Activated T-cell treated with anti-CD3 and anti-CD28 coated beads, Interleukin-2, amount 50 U/mL, for 72 hours (primary cell): ENCODE measurements at places on chromosomes 6 and 20. TPM values are rescaled to one million over a fixed set of nuclear protein-coding genes. Genes with fewer than 3 reads are reported as not detected.
A peak's percentile ranks its signal among the peaks of the same experiment; 100 is the strongest.

DNA sequence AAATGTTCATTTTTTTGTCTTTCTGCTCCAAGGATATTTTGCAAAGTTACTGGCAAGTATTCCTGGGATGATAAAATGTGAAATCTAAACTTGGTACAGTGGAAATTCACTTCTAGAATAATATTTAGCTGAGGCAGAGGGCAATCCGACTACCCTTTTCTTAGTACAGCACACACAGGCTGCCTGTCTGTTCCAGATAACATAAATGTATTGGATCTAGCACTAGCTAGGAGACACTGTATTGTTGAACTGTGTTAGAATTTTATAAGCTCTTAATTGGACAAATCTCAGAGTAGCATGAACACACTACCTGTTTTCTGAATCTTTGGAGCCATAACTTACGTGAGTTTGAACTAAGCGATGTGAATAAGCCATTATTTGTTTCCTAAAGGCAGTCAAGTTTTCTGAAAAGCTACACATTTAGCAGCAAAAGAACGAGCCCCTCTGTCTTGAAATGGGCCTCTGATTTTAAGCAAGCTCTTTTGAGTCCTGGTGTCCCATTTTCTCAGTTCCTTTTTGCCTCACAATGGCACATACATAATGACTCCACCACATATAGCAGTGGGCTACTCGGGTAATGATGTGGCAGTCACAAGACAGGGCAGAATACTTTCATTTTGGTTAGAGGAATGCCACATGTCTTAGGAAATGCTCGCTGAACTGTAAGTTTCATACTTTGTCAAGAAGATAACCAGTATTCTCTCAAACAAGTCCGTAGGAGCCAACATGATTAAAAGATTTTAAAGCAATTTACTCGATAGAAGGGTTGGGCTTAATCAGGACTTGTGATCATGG, 116.5 kb upstream of the ESR1 start:
- H3K4me1 ChIP-seq: peaks cover 21% of the 10 kb centered on the region
- H3K27me3 ChIP-seq: peaks cover 7% of the 10 kb centered on the region
- no peaks in the 10 kb centered on the region for H3K36me3 ChIP-seq
- DNase-seq: peak; percentile 45

- no peak overlapping the region for H3K4me3 ChIP-seq
- no peak for DNase-seq
- no peak overlapping the region for H3K27ac ChIP-seq
- H3K27me3 ChIP-seq: peaks cover 10% of the 10 kb centered on the region
- H3K36me3 ChIP-seq: no peaks in the 10 kb centered on the region
These were observed 157.6 kb downstream of the SH3BGRL2 start for GRCh38 chr6:79788756-79789155.

DNA sequence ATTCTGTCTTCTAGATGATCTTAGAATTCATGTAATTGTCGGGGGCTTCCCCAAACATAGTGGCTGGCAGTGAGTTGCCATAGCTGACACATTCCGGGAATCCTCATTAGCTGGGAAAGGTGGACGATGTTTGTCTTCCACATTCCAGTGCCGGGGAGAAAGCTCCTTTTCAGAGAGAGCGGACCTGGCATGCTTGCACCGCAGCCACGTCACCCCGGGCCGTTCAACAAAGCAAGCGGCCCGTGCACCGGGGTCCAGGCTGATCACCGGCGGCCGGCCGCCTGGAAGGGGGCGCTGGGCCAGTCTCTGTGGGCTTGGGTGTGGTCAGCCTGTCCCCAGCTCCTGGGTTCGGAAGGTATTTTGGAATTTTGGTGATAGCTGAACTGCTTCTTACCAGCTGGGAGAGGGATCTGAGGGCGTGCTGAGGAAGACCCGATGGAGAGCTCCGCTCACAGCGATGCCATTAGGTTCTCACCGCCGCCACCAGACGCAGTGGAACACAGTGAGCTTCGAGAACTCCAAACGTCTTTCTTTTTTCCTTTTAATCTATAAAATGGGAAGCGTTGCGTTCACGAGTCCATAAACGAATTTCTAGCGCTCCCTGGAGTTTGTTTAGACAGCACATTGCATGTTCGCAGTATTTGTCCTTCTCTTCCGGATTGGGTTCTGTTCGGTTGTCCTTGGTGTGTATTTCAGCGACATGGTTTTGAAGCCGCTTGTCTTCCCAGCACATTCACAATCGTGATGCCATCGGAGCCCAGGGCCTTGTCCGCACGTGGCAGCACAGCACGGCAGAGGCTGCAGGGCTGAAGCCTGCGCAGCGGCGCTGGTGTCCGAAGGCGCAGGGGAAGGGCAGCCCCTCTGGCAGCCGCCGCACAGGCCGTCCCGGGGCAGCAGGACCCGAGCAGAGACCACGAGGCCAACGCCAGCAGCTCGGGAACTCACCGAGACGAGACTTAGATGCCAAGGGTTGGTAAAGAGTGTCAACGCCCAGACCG, 557.6 kb downstream of the QKI start:
- no peaks in the 10 kb centered on the region for H3K36me3 ChIP-seq
- H3K27ac ChIP-seq: no peak overlapping the region
- no peak overlapping the region for H3K4me3 ChIP-seq
- no peaks in the 10 kb centered on the region for H3K4me1 ChIP-seq
- no peak for DNase-seq

DNA sequence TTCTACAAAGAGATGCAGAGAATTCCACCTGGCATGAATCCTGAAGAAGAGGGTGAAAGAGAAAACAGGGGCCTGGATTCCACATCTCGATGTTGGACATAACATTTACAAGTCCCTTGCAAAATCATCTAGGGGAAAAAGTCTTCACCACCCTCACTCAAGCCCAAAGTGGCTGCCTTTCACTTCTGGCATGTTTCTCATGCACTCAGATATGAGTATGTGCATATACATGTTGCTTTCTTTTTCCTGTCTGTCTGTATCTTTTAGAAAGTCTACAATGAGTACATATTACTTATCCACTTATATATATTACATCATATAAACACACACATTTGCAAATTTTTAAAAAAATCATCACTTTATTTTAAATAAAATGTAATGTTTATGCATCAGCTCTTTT, 159.3 kb downstream of the KIF6 start:
- peaks cover 5% of the 10 kb centered on the region for H3K27me3 ChIP-seq
- H3K27ac ChIP-seq: no peak overlapping the region
- no peak for DNase-seq
- H3K36me3 ChIP-seq: no peaks in the 10 kb centered on the region
- H3K4me1 ChIP-seq: no peaks in the 10 kb centered on the region

- DNase-seq: no peak
- peaks cover 18% of the 10 kb centered on the region for H3K4me1 ChIP-seq
- H3K27ac ChIP-seq: no peak overlapping the region
- H3K27me3 ChIP-seq: no peaks in the 10 kb centered on the region
- H3K36me3 ChIP-seq: no peaks in the 10 kb centered on the region
These were observed 222.8 kb upstream of the RUNX2 start for GRCh38 chr6:45105170-45105820.

Gene LTA
- 110 TPM for total RNA-seq

DNA sequence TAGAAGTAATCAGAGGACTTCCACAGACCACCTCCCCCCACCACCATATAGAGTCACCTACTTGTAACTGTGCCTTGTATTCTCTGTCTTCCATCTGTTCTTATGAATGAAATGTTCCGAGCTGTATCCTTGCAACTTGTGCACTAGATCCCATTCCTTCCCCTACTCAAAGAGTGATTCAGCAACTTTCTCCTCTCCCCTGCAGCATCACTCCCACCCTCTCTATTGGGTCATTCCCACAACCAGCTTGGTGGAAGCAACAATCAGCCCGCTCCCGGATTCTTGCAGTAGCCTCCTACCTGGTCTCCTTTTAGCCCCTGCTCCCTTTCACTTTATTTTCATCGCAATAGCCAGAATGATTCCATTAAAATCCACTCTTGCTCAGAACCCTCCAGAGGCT, 34.9 kb upstream of the REV3L start:
- no peak overlapping the region for H3K4me3 ChIP-seq
- no peaks in the 10 kb centered on the region for H3K27me3 ChIP-seq
- H3K4me1 ChIP-seq: peaks cover 17% of the 10 kb centered on the region
- no peak overlapping the region for H3K27ac ChIP-seq
- no peak for DNase-seq

GRCh38 chr6:33633462-33634158, 12.5 kb downstream of the ITPR3 start:
- no peaks in the 10 kb centered on the region for H3K27me3 ChIP-seq
- DNase-seq: peak; percentile 62
- H3K4me1 ChIP-seq: peaks cover 67% of the 10 kb centered on the region
- peak overlapping the region; percentile 22 for H3K27ac ChIP-seq
- peaks cover 4% of the 10 kb centered on the region for H3K36me3 ChIP-seq

GRCh38 chr20:33650753-33651561, 11.2 kb upstream of the C20orf144 start:
- no peak overlapping the region for H3K4me3 ChIP-seq
- DNase-seq: no peak
- no peaks in the 10 kb centered on the region for H3K27me3 ChIP-seq
- H3K27ac ChIP-seq: peak overlapping the region; percentile 79

GRCh38 chr6:106055489-106055888, 30.6 kb upstream of the PRDM1 start:
- H3K27ac ChIP-seq: no peak overlapping the region
- H3K4me1 ChIP-seq: peaks cover 13% of the 10 kb centered on the region
- no peaks in the 10 kb centered on the region for H3K36me3 ChIP-seq
- peaks cover 9% of the 10 kb centered on the region for H3K27me3 ChIP-seq
- H3K4me3 ChIP-seq: no peak overlapping the region

DNA sequence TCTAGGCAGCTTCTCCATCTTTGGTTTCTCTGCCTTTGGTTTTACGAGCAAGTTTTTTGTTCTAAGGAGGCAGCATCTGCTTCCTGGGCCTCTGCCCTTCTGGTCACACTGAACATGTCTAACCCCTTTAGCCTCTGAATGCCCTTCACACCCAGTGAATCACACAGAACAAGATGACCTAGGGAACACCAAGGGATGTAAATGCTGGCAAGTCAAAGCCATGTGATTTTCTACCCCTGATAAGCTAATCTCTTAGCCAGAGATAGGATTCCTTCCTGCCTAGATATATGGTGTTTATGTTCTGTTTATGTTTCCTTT, 7.2 kb upstream of the BPIFB6 start:
- H3K4me1 ChIP-seq: no peaks in the 10 kb centered on the region
- no peaks in the 10 kb centered on the region for H3K36me3 ChIP-seq
- no peaks in the 10 kb centered on the region for H3K27me3 ChIP-seq

- no peak overlapping the region for H3K27ac ChIP-seq
- H3K4me3 ChIP-seq: no peak overlapping the region
- H3K36me3 ChIP-seq: no peaks in the 10 kb centered on the region
- H3K4me1 ChIP-seq: no peaks in the 10 kb centered on the region
These were observed 109.5 kb upstream of the CD93 start for GRCh38 chr20:23195636-23196035.

- peaks cover 18% of the 10 kb centered on the region for H3K4me1 ChIP-seq
- H3K27ac ChIP-seq: no peak overlapping the region
- H3K27me3 ChIP-seq: no peaks in the 10 kb centered on the region
- no peaks in the 10 kb centered on the region for H3K36me3 ChIP-seq
- no peak for DNase-seq
These were observed 123.1 kb downstream of the KLHL32 start for GRCh38 chr6:97047473-97048201.

Gene SIGLEC1
- total RNA-seq: not detected

Gene SPTLC3
- 1.4 TPM for total RNA-seq

Gene SLC17A3
- 2.5 TPM for total RNA-seq

Gene ASF1A
- 58.4 TPM for total RNA-seq
